ENCODE measurements at places on chromosomes 13 and 19.

- DNase-seq = no peak
Measured at GRCh38 chr13:42832341-42833096, 51.1 kb downstream of the FAM216B start.

DNA sequence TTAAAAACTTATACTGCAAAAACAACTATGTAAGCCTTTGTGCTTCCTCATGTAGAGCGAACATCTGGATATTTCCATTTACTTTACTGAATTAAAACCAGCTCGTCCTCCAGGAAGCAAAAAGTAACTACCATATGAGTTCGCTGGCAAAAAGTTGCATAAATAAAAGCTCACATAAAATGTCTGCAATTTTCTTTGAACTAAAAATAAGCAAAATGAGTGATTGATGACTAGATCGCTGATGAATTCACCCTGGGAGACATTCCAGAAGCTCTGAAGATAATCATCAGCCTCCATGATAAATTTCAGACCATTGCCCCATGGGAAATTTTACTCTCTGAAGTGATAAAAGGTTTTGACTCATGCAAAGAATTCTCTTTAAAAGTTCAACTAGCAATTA, 67.3 kb upstream of the SACS start:
- no peak for DNase-seq

GRCh38 chr13:79986890-79987289, 354.0 kb downstream of the SPRY2 start:
- no peak for DNase-seq

- DNase-seq = no peak
Measured at GRCh38 chr19:23033721-23034120, 30.7 kb upstream of the ZNF728 start.

- DNase-seq = no peak
Measured at GRCh38 chr13:40192452-40192851, 474.0 kb downstream of the FOXO1 start.

- no peak for DNase-seq
Measured at GRCh38 chr13:73656863-73657262, 477.3 kb downstream of the KLF12 start.

DNA sequence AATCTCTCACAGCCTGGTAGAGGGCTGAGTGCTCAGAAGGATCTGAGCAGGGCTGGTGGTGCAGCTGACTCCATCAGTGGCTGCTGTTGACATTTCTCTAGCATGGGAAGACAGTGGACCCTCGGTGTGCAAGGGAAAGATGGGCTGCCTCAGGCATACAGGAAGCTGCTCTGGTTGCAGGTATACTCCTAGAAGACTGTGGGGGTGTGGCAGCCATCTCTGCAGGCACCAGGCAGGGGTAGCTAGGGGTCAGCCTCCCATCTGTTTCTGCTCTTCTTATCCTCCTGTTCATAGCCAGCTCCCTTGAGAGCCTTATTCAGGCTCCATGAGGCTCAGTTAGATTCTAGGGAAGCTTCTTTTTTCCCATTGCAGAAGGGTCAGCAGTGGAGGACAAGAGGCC, 475.5 kb downstream of the TSHZ3 start:
- DNase-seq = no peak

DNA sequence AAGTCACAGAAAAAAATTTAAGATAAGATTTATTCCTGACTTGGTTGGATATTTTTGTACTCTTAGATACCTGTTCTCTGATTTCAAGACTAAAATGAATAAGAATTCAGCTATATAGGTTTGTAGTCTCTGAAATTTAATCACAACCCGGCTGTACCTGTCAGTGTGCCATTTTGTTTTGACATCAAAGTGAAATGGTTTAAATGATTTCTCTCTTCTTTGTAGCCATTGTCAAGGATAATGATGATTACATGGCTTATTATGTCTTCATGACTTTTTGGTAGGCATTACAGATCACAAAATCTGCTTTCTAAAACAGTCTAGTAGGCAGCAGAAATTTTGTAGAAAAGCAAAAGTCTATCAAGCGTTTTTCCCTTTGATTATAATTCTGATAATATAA, 72.5 kb downstream of the PCDH17 start:
- no peak for DNase-seq

DNA sequence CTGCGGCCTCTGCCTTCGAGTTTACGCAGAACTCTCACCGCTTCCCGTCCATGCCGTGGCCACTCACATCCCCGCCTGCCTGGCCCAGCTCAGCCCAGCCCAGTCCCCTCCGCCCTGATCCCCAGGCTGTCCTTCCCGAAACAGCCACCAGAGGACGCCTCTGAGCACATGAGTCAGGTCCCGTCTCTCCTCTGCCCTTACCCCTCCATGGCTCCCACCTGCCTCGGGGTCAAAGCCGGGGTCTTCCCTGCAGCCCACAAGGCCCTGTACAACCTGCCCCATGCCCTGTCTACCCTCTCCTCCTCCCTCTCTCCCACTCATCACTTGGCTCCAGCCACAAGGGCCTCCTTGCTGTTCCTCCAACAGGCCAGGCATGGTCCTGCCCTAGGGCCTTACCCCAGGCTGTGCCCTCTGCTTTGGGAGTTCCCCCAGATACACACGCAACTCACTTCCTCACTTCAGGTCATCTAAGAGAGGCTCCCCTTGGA, 8.1 kb upstream of the SEMA6B start:
- DNase-seq = peak; percentile 79

DNA sequence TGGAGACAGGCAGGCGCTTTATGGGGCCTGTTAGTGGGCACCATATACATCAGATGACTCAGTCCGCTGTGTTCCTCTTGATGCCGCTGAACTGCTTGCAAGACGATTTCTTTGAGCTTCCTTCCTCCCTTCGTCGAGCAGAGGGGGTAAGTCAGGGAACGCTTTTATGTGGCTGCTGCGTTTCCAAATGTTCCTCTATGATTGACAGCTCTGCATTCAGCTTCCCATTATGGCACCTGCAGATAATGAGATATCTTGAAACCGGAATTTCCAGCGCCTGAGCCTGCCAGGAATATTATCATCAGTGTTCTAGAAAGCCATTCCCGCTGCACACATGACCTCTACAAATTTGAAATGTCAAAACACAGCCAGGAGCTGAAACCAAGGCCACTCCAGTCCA, 257.0 kb downstream of the TSHZ3 start:
- DNase-seq = no peak

DNA sequence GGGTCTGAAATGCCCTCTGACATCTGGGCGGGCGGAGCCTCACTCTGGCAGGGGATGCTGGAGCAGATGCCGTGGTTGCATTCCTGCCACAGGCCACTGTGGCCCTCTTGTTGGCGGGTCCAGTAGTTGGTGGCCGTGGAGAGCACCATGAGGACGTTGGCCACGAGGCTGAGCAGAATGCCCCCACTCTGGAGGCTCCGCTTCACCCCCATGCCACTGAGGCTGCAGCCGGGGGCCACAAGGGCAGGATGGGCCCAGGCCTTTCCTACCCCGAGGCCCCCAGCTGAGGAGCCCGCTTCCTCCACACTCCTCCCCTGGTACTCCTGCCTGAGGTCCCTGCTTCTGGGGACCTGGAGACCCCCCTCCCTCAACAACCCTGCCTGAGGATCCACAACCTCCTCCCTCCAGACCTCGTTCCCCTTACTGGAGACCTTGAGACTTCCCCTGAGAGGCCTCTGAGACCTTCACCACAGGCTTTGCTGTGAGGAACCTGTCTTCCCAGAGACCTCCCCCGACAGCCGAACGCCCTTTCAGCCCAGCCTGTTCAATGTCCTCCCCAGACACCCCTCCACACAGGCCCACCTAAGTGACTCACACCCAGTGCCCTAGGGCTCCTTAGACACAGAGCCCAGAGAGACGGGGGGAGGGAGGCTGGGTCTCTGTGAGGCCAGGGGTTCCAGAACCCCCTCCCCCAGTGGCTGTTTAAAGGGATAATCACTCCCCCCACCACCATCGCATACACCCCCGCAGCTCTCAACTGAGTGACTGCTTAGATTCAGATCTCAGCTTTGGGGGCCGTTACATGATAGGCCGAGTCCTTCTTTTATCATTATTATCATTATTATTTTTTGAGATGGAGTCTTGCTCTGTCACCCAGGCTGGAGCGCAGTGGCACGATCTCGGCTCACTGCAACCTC, at the start of gene CLDND2:
Gene CLDND2 (minus strand): TSS at position 638 of the 917 bp plus-strand sequence. CDS start 426 bp downstream, at position 212.
- DNase-seq = no peak

GRCh38 chr13:99289674-99290337, 17.4 kb downstream of the GPR183 start:
- DNase-seq = no peak

DNA sequence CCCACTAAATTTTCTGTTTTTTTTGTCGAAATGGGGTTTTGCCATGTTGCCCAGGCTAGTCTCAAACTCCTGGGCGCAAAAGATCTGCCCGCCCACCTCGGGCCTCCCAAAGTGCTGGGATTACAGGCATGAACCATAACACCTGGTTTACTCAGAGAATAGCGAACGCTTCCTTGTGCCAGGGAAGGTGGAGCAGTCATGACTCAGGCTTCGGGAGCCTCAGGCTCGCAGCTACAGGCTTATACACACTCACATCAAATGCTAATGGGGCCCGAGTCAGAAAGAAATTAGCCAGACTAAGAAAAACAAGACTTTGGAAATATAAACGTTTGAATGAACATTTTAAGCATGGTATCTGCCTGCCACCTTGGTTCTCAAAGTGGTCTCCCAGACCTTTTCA, 11.0 kb upstream of the TPT1 start:
- no peak for DNase-seq

DNA sequence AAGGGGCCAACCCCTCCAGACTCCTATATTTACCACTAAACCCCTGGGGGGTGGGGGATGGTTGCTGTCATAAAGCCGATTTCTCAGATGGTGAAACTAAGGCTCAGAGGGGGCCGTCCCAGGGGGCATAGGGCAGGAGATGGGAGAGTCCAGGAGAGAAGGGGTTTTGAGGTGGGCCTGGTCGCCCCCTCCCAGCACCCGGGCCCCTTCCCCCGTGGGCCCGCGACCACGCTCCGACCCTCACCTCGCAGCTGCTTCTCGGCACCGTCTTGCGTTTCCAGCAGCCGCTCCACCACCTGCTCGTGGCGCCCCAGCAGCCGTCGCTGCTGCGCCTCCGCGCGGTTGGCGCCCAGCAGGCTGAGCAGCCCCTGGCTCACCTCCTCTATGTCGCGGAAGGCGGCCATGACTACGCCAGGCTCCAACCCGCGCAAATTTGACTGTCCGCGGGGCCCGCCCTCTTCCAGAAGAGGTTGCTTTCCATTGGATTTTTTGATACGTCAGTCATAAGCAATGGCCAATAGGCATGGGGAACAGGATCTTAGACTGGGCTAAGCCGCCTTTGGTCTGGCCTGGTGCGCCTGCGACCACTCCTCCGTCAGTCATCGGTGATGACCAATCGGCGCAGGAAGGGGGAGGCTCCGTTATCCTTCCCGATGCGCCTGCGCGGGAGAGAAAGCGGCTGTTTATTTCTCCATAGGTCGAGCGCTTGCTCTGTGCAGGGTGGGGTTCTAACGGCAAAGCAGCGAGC, at the start of gene SPC24:
Gene SPC24 (minus strand): TSS at position 410 of the 748 bp plus-strand sequence. CDS start 6 bp downstream, at position 404.
- peak; percentile 100 for DNase-seq

- peak; percentile 9 for DNase-seq
Measured at GRCh38 chr13:21675095-21675991, 4.5 kb downstream of the FGF9 start.

DNA sequence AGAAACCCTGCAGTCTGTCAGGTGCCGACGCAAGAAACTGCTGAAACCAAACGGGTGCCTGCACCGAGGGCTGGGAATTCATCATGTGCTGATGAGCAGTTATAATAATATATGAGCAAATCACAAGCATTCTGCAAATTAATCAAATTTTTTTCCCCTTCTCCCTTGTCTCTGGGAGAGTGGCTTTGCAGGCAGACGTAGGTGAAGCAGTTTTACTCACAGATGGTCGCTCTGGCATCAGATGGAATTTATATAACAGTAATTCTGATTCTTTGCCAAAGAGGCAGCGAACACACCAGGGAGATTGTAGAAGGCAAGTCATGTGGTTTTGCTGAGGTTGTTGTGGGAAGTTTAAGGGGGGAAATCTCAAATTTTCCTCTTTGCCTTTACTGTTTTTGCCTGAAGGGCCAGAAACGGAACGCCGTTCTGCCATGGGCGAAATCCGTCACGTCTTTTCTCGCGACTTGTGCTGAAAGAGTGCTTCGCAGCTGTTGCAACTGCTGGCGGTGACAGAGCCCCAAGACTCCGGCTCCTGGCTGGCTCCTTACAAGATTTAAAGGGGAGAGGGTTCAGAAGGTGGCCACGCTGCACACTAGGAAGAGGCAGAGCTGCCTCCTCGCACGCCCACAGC, 320.1 kb downstream of the ZNF536 start:
- DNase-seq = no peak

DNA sequence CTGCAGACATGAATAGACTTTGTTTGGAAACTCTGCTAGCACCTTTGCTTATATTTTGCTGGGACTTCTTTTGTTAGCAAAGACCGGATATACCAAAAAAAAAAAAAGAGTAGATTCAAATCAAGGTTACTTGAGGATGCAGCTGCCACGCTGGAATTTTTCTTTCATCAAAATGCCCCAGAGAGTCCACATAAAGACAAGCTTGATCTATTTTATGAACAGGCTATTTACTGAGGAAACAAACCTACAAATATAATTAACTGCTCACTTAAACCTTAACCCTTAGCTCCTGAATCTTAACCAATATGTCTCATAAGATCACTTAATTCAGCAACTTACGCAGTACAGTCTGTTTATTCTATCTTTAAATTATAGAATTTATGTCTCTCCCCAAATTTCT, 27.1 kb upstream of the DOCK9 start:
- no peak for DNase-seq

DNA sequence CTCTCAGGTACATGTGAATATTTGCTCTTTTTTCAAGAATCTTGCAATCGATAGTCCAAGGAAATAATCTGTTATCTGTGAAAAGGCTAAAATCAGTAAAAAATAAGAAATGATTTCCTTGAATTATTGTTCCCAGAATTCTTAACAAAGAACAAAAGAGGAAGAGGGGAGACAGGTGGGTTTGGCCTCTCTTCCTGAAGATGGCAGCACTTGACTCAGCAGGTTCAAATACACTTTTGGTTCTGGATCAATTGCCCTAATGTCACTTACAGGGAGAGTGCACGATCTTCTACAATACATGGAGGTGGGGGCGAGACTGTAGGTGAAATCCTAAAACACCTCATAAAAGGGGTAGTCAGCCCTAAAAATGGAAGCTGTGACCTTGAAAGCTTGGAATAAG, 358.7 kb downstream of the IRS2 start:
- DNase-seq = no peak

DNA sequence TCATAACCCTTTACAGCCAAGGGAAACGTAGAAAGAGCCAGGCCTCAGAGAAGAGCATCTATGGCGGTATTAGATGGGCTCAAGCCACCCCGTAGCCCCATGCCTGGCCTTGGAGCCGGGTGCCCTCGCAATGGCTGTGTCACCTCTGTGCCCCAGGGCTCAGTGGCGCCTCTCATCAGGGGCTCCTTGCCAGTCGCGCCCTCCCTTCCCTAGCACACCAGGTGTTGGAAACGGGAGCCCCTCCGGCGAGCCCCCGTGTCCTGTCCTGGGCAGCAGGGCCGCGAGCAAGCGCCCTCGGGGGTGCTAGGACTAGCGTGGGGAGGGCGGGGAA, 453 bp downstream of the ZNF256 start:
- DNase-seq = no peak

GRCh38 chr19:45446295-45446694, 21.5 kb upstream of the FOSB start:
- DNase-seq = no peak

GRCh38 chr13:99486996-99487395, 14.3 kb upstream of the TM9SF2 start:
- no peak for DNase-seq

Measured in HEK293T (cell line).